SK-N-SH (cell line): ENCODE measurements at places on chromosomes 6 and 20.

- H3K4me1 ChIP-seq, result no peaks in the 10 kb centered on the region
- H3K4me3 ChIP-seq, result no peak overlapping the region
- no peaks in the 10 kb centered on the region for H3K27me3 ChIP-seq
- DNase-seq, result no peak
Measured at GRCh38 chr20:21167261-21167660, 41.4 kb downstream of the KIZ start.

- peak overlapping the region; percentile 78; the same call in 1 of the 2 replicates for H3K27ac ChIP-seq
- H3K4me3 ChIP-seq, result no peak overlapping the region
- no peaks in the 10 kb centered on the region for H3K36me3 ChIP-seq
- DNase-seq, result no peak
- peaks cover 46% of the 10 kb centered on the region for H3K4me1 ChIP-seq
Measured at GRCh38 chr6:81762606-81763005, 10.1 kb upstream of the TENT5A start.

- H3K27ac ChIP-seq, result no peak overlapping the region
- H3K36me3 ChIP-seq, result no peaks in the 10 kb centered on the region
- H3K4me3 ChIP-seq, result no peak overlapping the region
- H3K27me3 ChIP-seq, result no peaks in the 10 kb centered on the region
- H3K4me1 ChIP-seq, result no peaks in the 10 kb centered on the region
Measured at GRCh38 chr6:161976553-161976952, 702.7 kb upstream of the AGPAT4 start.

DNA sequence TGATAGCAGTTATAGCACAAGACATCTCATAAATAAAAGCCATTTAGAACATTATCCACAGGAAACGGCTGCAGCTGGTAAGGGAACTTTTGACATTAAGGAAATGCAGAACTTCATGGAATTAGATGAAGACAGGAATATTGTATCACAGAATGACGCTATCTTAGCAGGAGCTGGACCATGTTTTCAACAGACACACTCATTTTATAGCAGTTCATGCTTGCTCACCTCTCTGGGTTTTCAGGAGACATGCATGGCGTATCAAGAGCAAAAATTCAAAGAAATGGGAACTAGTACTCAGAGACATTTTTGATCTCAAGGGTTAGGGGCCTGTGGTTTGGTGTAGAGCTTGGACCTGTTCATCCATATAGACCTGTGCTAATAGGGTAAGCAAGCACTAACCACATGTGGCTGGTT lies 125.0 kb downstream of the FYN start:
- H3K27me3 ChIP-seq, result no peaks in the 10 kb centered on the region
- H3K4me1 ChIP-seq, result no peaks in the 10 kb centered on the region; the same call in 1 of the 2 replicates
- no peaks in the 10 kb centered on the region for H3K36me3 ChIP-seq
- no peak overlapping the region for H3K4me3 ChIP-seq
- DNase-seq, result no peak

- H3K4me1 ChIP-seq, result no peaks in the 10 kb centered on the region
- no peaks in the 10 kb centered on the region for H3K36me3 ChIP-seq
- no peak overlapping the region for H3K4me3 ChIP-seq
- no peak for DNase-seq
Measured at GRCh38 chr6:144500892-144501291, 215.8 kb downstream of the UTRN start.
